ENCODE measurements at places on chromosomes 7 and 10. TPM values are rescaled to one million over a fixed set of nuclear protein-coding genes. Genes with fewer than 3 reads are reported as not detected.
A peak's percentile ranks its signal among the peaks of the same experiment; 100 is the strongest.

DNA sequence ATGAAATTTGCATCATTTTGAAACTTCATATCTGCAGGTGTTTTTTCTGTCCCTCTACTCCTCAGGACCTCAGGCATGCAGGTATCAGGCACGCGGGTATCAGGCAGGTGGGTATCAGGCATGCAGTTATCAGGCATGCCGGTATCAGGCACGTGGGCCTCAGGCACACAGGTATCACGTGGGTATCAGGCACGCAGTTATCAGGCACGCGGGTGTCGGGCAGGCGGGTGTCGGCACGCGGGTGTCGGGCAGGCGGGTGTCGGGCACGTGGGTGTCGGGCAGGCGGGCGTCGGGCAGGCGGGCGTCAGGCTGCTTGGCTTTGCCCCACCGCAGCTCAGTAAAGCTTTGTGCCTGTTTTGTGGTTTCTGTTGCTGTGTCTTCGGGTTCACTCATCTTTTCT, 8.7 kb downstream of the SPRN start:
- no peak overlapping the region for H3K4me3 ChIP-seq
- no peaks in the 10 kb centered on the region for H3K4me1 ChIP-seq
- peaks cover 65% of the 10 kb centered on the region for H3K36me3 ChIP-seq
- no peaks in the 10 kb centered on the region for H3K27me3 ChIP-seq
- DNase-seq, result no peak
- H3K27ac ChIP-seq, result no peak overlapping the region

GRCh38 chr10:129305046-129305445, 162.0 kb upstream of the MGMT start:
- H3K27me3 ChIP-seq, result no peaks in the 10 kb centered on the region
- H3K4me3 ChIP-seq, result no peak overlapping the region
- no peaks in the 10 kb centered on the region for H3K36me3 ChIP-seq
- peaks cover 3% of the 10 kb centered on the region for H3K4me1 ChIP-seq
- DNase-seq, result no peak
- no peak overlapping the region for H3K27ac ChIP-seq

- H3K4me1 ChIP-seq, result peaks cover 15% of the 10 kb centered on the region
- H3K27me3 ChIP-seq, result no peaks in the 10 kb centered on the region
- no peak overlapping the region for H3K27ac ChIP-seq
- peak; percentile 54 for DNase-seq
- H3K4me3 ChIP-seq, result no peak overlapping the region
- no peaks in the 10 kb centered on the region for H3K36me3 ChIP-seq
These were observed 137.1 kb upstream of the UNC5B start for GRCh38 chr10:71075086-71075758.

Gene MRPL32
- total RNA-seq, result 63.4 TPM

Gene GAD2
- total RNA-seq, result not detected

GRCh38 chr10:19815731-19816410, 361 bp upstream of the PLXDC2 start:
- no peaks in the 10 kb centered on the region for H3K27me3 ChIP-seq
- no peaks in the 10 kb centered on the region for H3K36me3 ChIP-seq
- H3K4me1 ChIP-seq, result peaks cover 4% of the 10 kb centered on the region
- peak overlapping the region; percentile 88 for H3K4me3 ChIP-seq

Gene ZNF316
- 22.0 TPM for total RNA-seq

Gene TMEM273
- 20.5 TPM for total RNA-seq

Gene FBXL13
- 0.42 TPM for total RNA-seq

DNA sequence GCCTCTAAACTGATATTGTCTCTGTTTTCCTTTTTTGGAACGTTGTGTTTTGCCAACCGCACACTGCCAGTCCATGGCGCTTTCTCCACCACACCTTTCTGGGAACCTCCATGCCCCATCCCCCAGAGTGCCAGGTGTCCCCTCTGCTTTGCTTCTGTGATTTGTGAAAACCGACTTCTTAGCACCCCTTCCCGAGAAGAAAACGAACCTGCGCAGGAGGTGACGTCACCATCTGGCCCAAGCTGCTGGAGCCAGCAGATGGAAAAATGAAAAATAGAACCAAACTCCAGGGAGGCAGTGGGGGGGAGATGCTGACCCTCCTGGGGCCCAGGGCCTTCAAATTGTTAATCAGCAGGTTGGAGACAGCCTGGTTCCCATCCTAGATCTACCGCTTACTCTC, 103.8 kb downstream of the HTR5A start:
- H3K36me3 ChIP-seq, result no peaks in the 10 kb centered on the region
- no peak overlapping the region for H3K4me3 ChIP-seq
- no peaks in the 10 kb centered on the region for H3K4me1 ChIP-seq
- H3K27ac ChIP-seq, result no peak overlapping the region

DNA sequence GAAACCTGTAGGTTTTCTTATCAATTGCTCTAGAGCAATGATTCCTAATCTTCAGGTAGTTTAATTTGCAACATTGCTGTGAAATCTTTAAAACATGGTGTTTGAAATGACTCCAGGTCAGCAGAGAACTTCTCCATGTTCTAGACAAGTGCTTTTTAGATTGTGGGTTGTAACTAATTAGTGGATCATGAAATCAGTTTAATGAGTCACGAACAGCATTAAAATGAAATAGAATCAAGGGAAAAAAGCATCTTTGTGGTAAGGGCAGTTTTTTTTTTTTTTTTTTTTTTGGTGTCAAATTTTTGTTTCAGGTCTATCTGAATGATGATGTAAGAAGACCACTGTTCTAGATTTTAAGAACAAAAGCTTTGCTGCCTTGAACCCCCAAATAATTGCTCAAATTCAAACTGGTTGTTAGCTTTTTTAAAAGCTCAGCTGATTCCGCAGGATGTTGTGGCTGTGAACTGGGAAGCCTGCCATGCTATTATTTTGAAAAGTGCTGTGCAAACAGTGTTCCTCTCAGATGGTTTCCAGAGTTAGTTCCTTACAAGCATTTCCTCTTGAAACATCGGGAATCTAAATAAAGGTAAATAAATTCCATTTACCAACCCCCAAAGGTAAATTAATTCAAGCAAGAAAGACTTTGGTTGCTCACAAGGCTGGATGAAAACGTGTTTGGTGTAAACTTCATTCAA, 13.1 kb upstream of the PDK4 start:
- H3K4me3 ChIP-seq, result peak overlapping the region; percentile 37
- H3K27me3 ChIP-seq, result no peaks in the 10 kb centered on the region

GRCh38 chr10:50367732-50368131, 116.4 kb upstream of the ASAH2 start:
- no peaks in the 10 kb centered on the region for H3K36me3 ChIP-seq
- no peak overlapping the region for H3K4me3 ChIP-seq
- no peak for DNase-seq
- no peaks in the 10 kb centered on the region for H3K4me1 ChIP-seq

DNA sequence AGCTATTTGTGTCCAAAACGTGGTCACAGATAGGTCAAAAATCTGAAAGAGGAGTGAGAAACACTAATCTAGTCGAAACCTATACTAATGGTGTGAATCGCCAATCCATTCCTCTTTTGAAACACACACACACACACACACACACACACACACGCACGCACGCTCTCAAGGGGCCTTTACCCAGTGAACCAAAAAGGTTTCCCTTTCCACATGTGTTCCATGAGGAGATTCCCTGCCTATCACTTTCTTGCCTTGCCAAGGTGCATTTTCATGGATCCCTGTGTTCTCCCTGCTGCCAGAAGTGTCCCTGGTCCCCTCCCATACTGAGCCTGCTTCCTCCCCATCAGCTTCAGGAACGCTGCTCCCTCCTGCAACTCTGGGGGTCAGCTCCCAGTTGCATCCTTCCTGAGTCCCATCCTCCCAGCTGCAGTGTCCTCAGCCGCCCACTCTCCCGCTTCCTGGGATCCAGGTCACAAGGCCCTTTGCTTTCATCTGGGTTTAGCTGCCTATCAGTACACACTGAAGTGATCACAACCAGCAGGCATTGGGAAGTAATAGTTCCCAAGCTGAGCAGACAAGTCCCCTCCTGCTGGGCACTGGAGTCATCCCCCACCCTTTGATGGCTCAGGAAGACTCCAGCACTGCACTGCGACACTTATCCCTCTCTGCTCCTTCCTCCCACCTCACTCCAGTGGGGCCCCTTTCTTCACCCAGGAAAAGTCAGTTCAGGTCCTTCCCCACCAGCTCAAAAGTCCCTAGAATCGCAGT, 49.2 kb upstream of the KCNMA1 start:
- peaks cover 25% of the 10 kb centered on the region for H3K27me3 ChIP-seq
- H3K4me3 ChIP-seq, result no peak overlapping the region
- H3K27ac ChIP-seq, result no peak overlapping the region
- no peak for DNase-seq
- no peaks in the 10 kb centered on the region for H3K4me1 ChIP-seq

DNA sequence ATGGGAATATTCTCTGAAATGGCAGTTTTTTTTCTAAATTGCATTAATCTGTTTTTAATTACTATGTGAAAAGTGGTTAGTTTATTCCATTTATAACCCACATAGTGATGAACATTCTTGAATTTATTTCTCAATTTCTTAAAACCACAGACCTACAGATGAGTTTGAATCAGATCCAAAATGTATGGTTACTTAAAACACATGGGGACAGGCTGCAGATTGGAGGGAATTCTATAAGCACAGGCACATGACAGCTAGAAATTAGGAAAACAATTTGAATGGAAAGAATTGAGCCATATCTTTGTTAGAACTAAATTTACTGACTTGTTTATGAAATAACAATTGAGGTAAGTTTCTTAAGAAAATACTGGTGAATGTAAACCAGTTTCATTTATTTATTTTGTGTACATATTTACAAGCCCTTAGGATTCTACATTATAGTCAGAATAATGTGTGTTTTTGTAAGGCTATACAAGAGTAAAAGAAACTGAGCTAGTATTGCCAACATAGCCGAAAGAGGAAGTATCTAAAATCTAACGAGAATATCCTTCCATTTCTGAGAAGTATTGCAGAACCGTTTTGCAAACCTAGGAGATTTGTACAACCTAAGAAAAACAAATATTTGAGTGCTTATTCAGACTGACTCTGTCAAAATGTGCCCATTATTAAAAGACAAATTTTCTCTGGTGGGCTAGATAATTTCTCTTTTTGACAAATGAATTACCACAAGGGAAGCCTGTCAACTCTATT, 434.3 kb upstream of the SEMA3D start:
- no peaks in the 10 kb centered on the region for H3K4me1 ChIP-seq
- no peaks in the 10 kb centered on the region for H3K27me3 ChIP-seq
- no peak for DNase-seq

Gene VGF
- not detected for total RNA-seq

GRCh38 chr7:11373546-11374142, 400.0 kb downstream of the PHF14 start:
- no peaks in the 10 kb centered on the region for H3K36me3 ChIP-seq
- no peak overlapping the region for H3K27ac ChIP-seq
- H3K4me1 ChIP-seq, result no peaks in the 10 kb centered on the region
- no peaks in the 10 kb centered on the region for H3K27me3 ChIP-seq
- H3K4me3 ChIP-seq, result no peak overlapping the region
- DNase-seq, result no peak

- peak; percentile 88 for DNase-seq
- H3K27me3 ChIP-seq, result no peaks in the 10 kb centered on the region
- no peak overlapping the region for H3K4me3 ChIP-seq
These were observed 40.1 kb downstream of the PFKP start for GRCh38 chr10:3107426-3107961.

DNA sequence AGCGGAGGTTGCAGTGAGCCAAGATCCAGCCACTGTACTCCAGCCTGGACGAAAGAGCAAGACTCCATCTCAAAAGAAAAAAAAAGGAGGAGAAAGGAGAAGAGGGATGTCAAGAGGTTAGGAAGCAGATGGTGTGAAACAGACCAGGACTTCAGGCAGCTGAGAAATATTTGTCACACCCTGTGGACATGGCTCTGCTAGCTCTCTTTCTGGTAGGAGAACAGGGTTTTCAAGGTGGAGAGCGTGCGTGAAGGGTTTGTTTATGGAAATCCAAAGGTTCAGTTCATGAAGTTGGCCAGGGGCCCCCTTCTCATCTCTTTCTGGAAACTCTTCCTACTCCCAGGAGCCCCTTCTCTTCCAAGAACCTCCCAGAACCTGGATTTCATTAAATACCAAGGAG, 110.8 kb upstream of the GALNT17 start:
- no peaks in the 10 kb centered on the region for H3K36me3 ChIP-seq
- H3K27ac ChIP-seq, result no peak overlapping the region
- H3K4me1 ChIP-seq, result no peaks in the 10 kb centered on the region
- DNase-seq, result no peak
- H3K4me3 ChIP-seq, result no peak overlapping the region
- H3K27me3 ChIP-seq, result no peaks in the 10 kb centered on the region

Gene CPVL
- total RNA-seq, result 106 TPM

GRCh38 chr7:136405931-136406777, 429.0 kb upstream of the MTPN start:
- no peaks in the 10 kb centered on the region for H3K36me3 ChIP-seq
- no peak overlapping the region for H3K27ac ChIP-seq
- DNase-seq, result no peak
- H3K4me3 ChIP-seq, result no peak overlapping the region

Gene IFIT1B
- 0.24 TPM for total RNA-seq

DNA sequence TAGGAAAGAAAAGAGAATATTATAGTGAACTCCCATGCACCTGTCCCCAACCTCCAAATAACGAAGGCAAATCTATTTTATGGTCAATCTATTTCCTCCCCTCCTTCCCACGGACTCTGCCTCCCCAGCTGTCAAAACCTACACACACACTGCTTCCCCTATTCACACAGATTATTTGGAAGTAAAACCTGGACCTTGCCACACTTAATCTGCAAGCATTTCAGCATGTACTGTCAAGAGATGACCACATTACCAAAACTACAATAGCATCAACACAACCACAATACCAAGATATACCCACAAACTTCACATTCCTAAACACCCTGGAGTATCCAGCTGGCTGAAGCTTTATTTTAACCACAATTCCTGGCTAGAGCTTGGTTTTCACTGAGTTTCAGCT, 27.8 kb upstream of the KCNK18 start:
- H3K27ac ChIP-seq, result no peak overlapping the region
- H3K27me3 ChIP-seq, result peaks cover 99% of the 10 kb centered on the region
- no peak overlapping the region for H3K4me3 ChIP-seq
- peaks cover 30% of the 10 kb centered on the region for H3K4me1 ChIP-seq
- no peak for DNase-seq

GRCh38 chr10:63761243-63761642, 240.0 kb downstream of the REEP3 start:
- H3K27ac ChIP-seq, result no peak overlapping the region
- peaks cover 9% of the 10 kb centered on the region for H3K4me1 ChIP-seq
- no peak overlapping the region for H3K4me3 ChIP-seq
- no peak for DNase-seq
- H3K36me3 ChIP-seq, result no peaks in the 10 kb centered on the region

- no peaks in the 10 kb centered on the region for H3K27me3 ChIP-seq
- DNase-seq, result no peak
- H3K36me3 ChIP-seq, result peaks cover 43% of the 10 kb centered on the region
- H3K27ac ChIP-seq, result no peak overlapping the region
- no peak overlapping the region for H3K4me3 ChIP-seq
These were observed 40.0 kb downstream of the ZNF33B start for GRCh38 chr10:42598249-42598873.

- H3K36me3 ChIP-seq, result no peaks in the 10 kb centered on the region
- peaks cover 16% of the 10 kb centered on the region for H3K4me1 ChIP-seq
- H3K4me3 ChIP-seq, result no peak overlapping the region
- H3K27me3 ChIP-seq, result no peaks in the 10 kb centered on the region
- no peak for DNase-seq
These were observed 44.3 kb downstream of the SORBS1 start for GRCh38 chr10:95516774-95517373.
